ENCODE measurements at places on chromosomes 16 and 17.

DNA sequence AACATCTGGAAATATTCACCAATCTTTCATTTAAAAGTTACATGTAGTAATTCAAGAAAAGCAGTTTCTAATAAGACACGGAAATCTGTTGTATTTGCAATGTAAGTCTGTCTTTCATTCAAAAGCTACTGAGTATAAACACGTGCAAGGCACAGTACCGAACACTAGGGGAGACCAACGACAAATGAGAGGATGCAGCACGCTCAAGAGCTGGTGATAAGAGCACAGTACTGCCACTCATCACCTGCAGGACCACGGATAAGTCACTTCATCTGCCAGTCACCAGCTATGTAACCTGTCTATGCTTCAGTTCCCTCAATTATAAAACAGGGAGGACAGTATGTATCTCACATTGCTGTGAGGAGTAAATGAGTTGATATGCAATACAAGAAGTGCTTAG is 67.1 kb downstream of the CLEC18A start:
- no peak for DNase-seq

DNA sequence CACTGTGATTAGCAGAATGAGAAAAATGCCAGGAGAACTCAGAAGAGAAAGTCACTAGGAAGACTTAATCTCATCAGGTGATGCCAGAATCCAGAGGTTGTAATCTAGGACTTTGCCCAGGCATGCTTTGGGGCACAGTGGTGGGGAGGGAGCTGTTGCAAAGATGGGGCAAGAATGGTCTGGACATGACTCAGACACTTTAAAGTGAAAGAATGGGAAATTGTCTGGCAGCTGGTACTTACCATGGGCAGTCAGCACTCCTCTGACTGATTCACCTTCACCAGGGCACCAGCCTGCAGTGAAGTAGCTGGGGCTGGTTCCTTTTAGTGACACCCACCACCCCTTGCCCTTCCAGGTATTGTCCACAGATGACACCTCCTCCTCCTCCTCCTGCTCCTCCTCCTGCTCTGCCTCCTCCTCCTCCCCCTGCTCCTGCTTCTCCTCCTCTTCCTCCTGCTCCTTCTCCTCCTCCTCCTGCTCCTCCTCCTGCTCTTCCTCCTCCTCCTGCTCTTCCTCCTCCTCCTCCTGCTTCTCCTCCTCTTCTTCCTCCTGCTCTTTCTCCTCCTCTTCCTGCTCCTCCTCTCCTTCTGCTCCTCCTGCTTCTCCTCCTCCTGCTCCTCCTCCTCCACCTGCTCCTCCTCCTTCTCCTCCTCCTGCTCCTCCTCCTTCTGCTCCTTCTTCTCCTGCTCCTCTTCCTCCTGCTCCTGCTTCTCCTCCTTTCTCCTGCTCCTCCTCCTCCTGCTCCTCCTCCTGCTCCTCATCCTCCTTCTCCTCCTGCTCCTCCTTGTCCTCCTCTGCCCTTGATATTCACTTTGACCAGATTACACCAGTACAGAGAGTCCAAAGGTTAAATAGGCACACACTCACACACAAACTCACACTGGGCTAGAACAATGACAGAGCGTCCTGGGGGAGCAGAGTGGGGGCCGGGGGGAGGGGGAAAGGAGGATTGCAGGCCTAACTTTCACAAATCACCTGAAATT is at the start of gene CHD9NB:
CHD9NB (minus strand) TSS at position 379 of the 983 bp plus-strand sequence. CDS start 8,739 bp downstream, outside the sequence.
- no peak for DNase-seq

DNA sequence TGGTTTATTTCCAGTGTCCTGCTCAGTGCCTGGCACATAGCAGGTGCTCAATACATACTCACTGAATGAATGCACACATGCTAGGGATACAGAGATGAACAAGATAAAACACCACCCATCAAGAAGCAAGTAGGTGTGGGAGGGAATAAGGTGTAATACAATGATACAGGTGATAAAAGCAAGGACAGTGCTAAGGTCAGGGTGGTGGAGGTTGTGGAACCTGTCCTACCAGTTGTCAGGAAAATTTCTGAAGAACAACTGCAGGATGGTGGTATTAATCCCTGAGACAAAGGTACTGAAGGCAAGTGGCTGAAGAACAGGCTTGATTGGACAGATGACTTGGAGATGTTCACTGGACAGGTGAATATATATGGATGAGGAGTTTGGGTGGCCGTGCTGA is 1.8 kb downstream of the KNOP1 start:
- DNase-seq, result no peak

DNA sequence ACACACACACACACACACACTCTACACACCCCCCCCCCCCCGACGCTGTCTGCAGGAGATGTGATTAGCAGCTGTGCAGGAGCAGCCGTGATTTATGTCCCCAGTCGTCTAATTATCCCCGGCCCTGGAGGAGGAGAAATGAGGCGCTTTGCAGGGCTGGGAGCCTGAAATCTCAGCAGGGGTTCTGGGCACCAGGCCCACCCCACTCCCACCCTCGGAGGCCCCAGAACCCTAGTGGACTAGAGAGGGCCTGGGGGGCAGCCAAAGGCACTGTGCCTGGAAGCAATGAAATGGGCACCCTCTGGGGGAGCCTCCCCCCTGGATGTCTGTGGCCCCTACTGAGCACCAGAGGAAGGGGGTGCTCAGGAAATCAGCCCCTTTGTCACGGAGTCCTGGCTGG is 134.2 kb upstream of the CIBAR2 start:
- no peak for DNase-seq

DNA sequence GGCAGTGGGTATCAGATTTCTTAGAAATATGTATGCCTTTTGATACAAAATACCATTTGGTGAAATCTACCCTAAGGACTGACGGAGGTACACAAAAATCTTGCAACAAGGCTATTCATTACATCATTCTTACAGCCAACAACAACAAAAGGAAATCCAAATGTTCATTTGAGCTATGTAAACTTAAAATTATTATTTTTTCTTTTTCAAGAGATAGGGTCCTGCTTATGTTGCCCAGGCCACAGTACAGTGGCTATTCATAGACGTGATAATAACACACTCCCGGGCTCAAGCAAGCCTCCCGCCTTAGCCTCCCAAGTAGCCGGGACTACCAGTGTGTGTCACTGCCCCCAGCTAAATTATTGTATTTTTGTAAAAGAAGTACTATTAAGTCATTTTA is 9.0 kb downstream of the SRR start:
- no peak for DNase-seq

DNA sequence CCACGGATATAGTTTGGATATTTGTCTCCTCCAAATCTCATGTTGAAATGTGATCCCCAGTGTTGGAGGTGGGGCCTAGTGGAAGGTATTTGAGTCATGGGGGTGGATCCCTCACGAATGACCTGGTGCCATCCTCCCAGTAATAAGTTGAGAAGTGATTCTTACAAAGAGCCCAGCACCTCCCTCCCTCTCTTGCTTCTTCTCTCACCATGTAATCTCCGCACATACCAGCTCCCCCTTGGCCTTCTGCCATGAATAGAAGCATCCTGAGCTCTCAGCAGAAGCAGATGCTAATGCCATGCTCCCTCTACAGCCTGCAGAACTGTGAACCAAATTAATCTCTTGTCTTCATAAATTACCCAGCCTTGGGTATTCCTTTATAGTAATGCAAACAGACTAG is 41.9 kb upstream of the RBBP6 start:
- no peak for DNase-seq

DNA sequence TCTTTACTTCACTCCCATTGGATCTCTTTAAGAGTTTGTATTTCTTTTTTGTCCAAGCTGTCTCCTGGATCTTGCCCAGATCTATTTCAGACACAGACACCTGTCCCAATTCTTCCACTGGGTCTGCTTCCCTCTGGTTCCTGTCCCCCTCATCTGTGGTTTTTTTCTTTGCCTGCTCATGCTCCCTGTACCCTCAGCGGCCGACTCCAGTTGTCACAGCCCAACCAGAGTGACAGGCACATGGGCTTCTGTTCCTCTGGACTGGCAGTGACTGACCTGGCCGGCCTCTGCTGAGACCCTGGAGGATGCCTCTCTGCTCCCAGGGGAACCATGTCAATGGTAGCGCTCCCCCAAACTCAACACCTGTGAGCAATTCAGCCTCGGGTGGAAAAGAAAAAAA is 142.6 kb downstream of the WSCD1 start:
- DNase-seq, result no peak

DNA sequence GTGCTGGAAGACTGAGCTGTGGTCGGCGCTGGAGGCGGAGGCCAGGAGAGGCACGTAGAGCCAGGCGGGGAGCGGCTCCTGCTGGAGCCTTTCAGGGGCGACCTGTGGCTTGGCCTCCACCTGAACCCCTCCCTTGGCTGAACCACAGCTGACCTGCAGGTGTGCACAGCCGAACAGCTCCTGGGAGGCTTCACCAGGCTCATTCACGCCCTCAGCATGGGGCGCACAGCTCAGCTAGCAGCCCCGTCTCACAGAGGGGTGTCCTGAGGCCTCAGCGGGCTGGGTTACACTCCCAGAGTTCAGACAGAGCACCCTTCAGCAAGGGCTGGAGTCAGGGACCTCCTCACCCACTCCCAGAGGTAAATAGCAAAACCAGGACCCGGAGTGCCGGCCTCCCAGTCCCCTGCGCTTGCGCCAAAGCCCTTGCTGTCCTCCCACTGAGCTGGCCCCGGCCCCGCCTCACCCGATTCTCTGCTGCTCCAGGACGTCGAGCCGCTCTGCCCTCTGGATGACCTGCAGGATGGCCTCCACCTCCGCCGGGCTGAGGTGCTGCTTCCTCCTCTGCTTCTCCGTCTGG is 31.7 kb downstream of the RPH3AL start:
- no peak for DNase-seq

DNA sequence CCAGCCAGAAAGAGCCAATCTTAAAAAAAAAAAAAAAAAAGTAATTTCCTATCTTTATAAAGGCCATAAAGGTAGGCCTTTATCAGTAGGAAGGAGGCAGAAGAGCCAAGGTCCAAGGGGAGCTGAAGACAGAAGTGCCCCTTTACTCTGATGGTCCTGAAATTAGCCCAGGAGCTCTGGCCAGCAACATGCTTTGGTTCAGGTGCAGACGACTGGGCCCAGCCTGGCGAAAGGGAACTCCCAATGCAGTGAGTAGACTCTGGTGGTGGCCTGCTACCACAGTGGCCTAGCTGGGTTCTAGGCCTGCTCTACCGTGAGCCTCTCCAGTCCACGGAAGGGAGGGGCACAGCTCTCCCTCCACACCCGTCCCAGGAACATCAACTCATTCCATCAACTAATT is 23.1 kb upstream of the MEIOB start:
- DNase-seq, result no peak

DNA sequence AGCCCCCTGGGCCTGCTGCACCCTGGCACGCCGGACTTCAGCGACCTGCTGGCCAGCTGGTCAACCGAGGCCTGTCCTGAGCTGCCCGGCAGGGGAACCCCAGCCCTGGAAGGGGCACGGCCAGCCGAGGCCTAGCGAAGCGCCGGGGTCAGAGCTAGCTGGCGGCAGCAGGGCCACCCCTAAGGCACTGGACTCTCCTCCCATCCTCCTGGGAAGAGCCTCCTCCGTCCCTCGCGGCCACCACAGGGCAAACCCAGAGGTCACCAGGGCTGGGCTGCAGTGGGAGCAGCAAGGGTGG is 2.3 kb downstream of the PERCC1 start:
- no peak for DNase-seq

GRCh38 chr17:21106316-21106715 is 20.4 kb upstream of the DHRS7B start:
- no peak for DNase-seq

- no peak for DNase-seq
These were observed 27.9 kb upstream of the ARL6IP1 start for GRCh38 chr16:18829251-18829650.

GRCh38 chr16:47713225-47713595 is 252.1 kb downstream of the PHKB start:
- DNase-seq, result no peak

DNA sequence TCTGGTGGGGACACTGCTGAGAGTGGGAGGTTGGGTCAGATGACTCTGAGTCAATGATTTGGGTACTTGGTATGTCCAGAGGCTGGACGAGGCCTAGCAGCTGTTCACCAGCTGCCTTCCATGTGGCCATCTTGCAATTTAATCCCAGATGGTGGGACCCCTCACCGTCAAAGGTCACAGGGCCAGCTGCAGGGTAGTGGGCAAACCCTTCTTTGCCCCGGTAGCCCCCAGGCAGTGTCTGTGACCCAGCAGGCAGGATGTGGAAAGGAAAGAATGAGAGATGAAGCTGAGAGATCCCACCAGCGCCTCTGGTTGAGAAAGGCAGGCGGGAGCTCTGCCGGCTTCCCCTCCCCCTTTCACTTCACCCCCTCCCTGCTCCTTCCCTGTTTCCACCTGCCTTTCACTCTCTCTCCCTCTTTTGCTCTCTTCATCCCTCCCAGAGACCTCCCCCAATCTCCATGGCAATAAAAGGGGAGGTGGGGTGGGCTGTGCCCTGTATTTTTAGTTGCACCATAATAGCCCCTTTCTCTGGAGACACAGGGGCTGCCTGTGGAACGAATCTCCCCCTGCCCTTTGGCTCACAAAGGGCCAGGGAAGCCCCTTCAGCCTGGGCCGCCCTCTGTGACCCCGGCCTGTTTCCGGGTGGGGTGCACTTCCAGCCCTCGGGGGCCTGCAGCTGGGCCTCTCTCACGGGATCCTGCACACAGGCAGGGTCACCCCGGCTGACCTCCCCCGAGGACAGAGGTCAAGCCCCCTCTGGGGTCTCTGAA is 20.2 kb downstream of the CDK5RAP3 start:
- no peak for DNase-seq

GRCh38 chr17:48442819-48443218 is 12.8 kb upstream of the SKAP1 start:
- no peak for DNase-seq

DNA sequence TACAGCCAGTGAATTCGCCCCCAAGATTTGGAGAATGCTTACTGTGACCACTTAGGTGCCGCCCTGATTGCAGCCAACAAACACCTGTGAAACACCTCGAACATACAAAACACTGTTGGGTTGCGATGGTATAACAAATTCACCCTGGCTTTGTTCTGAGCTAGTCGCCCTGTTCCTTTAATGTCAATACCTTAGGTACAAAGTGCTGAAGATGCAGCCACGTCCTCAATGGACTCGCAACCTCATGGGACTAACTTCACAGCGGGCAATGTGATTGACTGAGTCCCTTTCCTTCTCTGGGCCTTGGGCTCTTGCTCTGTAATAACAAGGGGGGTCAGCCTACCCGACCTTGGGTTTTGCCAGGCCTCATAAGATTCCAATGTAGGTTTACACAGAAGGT is 28.9 kb upstream of the GOSR2 start:
- no peak for DNase-seq

- no peak for DNase-seq
These were observed 123.6 kb downstream of the RBFOX1 start for GRCh38 chr16:7456211-7456610.

DNA sequence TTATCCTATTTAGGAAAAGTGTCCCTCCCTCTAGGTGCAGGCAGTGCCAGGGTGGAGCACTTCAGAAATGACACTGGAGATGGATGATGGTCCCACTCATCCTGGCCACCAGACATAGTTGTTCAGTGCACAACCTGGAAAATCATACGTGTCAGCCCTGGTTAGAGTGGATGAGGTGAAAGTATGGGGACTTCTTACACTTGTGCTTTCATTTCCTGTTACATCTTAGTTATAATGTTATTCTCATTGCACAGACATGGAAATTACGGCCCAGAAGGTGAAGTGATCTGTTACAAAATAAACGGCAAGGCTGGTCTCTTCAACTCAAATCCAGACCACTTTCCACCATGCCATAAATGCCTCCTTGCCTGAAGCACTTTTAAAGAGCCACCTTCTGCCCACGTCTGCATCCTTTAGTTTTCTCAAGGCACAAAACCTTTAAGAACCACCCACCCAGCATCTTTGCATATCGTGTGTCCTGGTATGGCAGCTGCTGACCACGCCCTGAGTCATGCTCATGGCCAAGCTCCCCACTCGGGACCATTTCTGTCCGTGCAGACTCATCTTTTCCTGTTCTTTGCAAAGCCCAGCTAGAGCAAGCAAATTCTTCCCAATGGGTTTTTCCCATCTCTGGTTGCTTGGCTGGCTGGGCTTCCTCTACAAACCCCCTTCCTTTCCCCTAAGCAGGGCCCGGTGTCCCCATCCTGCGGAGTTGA is 22.4 kb downstream of the TBC1D3B start:
- DNase-seq, result no peak

Measured in Right ventricle myocardium superior (tissue), 1 donor.